ENCODE measurements at places on chromosomes 3 and 15. TPM values are rescaled to one million over a fixed set of nuclear protein-coding genes. Genes with fewer than 3 reads are reported as not detected.

The EEF1AKMT4 gene
- 4.7 TPM for total RNA-seq

The GAP43 gene
- total RNA-seq = 0.16 TPM

The UBXN7 gene
- total RNA-seq = 24.0 TPM

The ATP13A5 gene
- total RNA-seq = not detected

The DUOXA2 gene
- total RNA-seq = not detected

The CD200R1 gene
- 0.16 TPM for total RNA-seq

The SEMA3F gene
- total RNA-seq = 4.5 TPM

The ILDR1 gene
- total RNA-seq = not detected

The PAQR9 gene
- total RNA-seq = not detected

The ADAMTS9 gene
- 5.8 TPM for total RNA-seq

The DZIP3 gene
- total RNA-seq = 16.1 TPM

The GP9 gene
- total RNA-seq = not detected

The COMMD4 gene
- total RNA-seq = 56.5 TPM

The SNTN gene
- not detected for total RNA-seq

The ECE2 gene
- not detected for total RNA-seq

The KBTBD13 gene
- total RNA-seq = not detected

The MEGF11 gene
- total RNA-seq = under 0.01 TPM

The FSTL1 gene
- total RNA-seq = 1,778 TPM

The CCR1 gene
- 0.81 TPM for total RNA-seq

The SAMD7 gene
- total RNA-seq = not detected

The FSD2 gene
- total RNA-seq = not detected

The IL20RB gene
- total RNA-seq = 31.3 TPM
